GM04504 (cell line): ENCODE measurements at places on chromosomes 16 and 17.

DNA sequence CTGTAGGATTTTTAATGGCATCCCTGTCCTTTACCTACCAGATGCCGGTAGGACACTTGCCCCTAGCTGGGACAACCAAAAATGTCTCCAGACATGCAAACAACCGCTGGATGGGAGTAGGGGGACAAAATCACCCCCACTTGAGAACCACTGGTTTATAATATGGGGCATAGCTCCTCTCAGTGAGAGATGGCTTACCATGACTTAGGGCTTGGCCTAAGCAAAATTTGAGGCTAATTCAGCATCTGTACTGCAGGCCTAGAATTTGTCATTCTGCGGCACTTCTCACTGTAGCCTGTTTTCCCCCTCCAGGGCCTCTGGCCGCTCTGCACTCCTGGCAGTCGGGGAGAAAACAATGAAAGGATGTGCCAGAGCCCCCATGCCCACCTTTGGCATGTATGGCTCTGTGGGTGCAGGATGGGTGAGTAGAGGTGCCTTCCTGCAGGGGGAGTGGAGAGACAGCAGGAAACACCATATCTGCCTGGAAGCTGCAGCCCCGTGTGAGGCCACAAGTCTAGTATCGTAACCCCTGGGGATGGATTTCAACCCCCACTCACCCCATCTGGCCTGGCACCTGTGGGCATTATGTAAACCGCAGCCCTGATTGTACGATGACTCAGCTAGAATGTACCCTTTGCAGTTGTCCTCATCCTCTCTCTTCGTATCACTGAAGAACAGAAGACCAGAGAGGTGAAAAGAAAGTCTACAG, 268.1 kb downstream of the SOX9 start:
- DNase-seq: no peak

- DNase-seq: peak; percentile 74
Observed at GRCh38 chr17:59440757-59441463, 109.5 kb downstream of the YPEL2 start.

DNA sequence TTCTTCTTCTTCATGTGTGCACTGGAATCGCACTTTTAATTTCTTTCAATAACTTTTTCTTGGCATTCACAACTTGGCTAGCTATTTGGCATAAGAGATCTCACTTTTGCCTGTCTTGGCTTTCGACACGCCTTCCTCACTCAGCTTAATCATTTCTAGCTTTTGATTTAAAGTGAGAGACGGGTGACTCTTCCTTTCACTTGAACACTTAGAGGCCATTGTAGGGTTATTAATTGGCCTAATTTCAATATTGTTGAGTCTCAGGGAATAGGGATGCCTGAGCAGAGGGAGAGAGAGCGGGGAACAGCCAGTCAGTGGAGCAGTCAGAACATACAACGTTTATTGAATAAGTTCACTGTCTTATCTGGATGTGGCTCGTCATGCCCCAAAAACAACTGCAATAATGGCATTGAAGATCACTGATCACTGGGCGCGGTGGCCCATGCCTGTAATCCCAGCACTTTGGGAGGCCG, 200.3 kb downstream of the SEC14L1 start:
- DNase-seq: no peak

GRCh38 chr17:80880648-80880985, 111.0 kb upstream of the CHMP6 start:
- no peak for DNase-seq

- no peak for DNase-seq
Observed at GRCh38 chr17:6135996-6136395, 65.8 kb downstream of the WSCD1 start.

GRCh38 chr17:29958947-29959657, 17.7 kb downstream of the EFCAB5 start:
- DNase-seq: no peak

DNA sequence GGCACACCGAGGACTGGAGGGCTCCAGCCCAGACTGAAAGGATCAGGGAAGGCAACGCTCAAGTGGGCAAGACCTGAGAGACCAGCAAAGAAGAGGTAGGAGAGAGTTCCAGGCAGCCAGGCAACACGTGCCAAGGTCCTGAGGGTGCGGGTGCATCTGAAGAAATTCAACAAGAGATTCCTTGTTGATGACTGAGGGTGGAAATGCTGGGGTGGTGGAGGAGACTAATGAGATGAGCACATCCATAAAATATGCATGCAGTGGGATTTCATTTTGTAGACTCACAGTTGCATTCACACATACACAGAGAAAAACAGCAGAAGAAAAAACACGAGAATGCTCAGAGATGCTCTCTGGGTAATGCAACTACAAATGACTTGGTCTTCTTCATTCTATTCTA, 154.8 kb upstream of the FOXF1 start:
- peak; percentile 44 for DNase-seq

- DNase-seq: no peak
Observed at GRCh38 chr17:74659889-74660288, 36.4 kb upstream of the CD300E start.

DNA sequence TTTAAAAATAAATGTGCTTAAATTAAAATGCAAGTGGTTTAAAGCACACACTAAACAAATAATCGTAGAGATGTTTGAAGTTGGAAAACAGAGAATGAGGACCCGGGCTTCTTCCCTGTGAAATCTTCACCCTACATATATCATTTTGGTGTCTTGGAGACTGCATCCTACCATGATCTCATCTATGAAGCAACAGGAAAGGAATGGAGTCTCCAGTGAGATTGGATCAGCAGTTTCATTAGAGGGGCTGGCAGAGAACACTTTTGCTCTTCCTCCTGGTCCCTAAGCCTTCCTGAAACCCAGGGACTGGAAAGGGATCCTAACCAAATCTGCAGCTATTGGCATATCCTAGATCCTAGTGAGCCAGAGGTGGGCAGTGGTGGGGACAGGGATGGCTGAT, 85.0 kb downstream of the GRIN2A start:
- DNase-seq: no peak

GRCh38 chr17:4579678-4580077, 4.7 kb upstream of the SMTNL2 start:
- no peak for DNase-seq

DNA sequence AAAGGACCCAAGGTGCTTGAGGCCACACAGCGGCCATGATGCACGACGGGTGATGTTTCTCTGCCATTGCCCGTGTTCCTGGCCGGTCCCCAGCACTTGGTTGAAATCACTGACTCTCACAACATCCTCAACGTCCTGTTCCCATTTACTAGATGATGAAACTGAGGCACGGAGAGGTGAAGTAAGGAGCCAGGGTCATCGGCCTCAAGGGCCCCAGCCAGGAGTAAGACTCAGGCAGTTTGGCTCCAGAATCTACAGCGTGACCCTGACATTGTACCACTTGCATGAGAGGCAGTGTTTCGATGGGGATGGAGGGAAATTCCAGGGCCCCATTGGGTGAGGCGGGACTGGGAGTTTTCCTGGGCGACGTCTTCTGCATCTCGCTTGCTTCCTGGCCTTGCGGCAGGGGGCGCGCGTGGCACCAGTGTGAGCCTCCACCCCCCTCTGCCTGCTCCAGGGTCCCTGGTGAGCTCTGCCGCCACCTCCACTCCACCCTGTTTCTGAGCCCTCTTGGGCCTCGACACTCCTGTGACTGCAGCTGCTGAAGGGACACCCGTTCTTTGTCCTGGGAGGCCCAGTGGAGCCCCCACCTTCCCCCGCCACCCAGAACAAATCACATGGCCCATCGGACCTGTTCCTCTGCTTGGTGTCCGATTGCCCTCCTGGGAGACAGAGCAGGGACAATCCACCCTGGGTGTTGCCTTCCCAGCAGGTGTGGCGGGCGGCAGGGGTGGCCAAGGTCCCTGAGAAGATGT, 133.0 kb upstream of the GSE1 start:
- DNase-seq: no peak
